Stimulated activated CD4-positive, alpha-beta T cell treated with anti-CD3 and anti-CD28 coated beads, Interleukin-12 subunit alpha, Interleukin-12 subunit beta, amount 100 ng/mL, for 48 hours (primary cell): ENCODE measurements at places on chromosomes 1 and 21.

- no peak for DNase-seq
These were observed 59.6 kb downstream of the RPS6KC1 start for GRCh38 chr1:213110349-213111300.

DNA sequence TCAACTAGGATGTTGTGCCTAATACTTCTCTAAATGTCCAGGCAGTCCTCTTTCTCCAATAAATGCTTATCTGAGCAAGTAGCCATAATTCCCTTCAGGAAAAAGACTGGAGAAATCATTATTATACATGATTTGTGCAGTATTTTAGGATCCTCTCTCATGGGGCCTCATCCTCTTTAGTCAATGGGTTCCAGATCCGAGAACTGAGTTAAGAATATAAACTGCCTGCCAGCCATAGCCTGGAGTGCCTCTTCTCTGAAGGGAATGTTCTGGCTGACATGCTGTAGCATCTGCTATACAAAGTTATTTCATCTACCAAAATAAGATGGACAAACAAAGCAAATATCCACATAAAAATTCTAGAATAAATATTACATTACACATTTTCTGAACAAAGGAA is 334.0 kb upstream of the PRMT6 start:
- no peak for DNase-seq

- no peak for DNase-seq
These were observed 27.5 kb downstream of the LRRC8C start for GRCh38 chr1:89660224-89661061.

DNA sequence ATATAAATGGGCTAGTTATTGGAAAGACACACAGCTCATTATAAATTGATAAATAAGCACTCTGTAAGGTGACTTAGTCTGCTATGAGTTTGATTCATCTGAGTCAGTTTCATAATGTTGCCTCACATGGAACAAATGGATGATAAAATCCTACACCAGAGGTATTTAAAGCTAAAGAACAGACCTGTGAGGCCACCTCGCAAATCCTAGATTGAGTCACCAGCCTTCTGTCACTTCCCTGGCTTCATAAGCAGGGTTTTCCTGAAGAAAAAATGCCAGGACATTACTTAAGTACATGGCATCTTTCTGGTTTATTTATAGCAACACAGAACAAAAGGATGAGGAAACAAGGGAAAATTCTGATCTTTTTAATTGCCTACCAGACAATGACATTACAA is 18.4 kb downstream of the CD2 start:
- no peak for DNase-seq

- no peak for DNase-seq
These were observed 1091.6 kb upstream of the PRMT6 start for GRCh38 chr1:105964879-105965278.

GRCh38 chr1:231240883-231241735 is at the start of gene GNPAT:
TSS of gene GNPAT (plus strand) at chr1:231241212. CDS start at chr1:231241379, 167 bp downstream.
- DNase-seq, result peak; percentile 86

GRCh38 chr1:232507571-232507970 is 122.4 kb downstream of the SIPA1L2 start:
- DNase-seq, result no peak

DNA sequence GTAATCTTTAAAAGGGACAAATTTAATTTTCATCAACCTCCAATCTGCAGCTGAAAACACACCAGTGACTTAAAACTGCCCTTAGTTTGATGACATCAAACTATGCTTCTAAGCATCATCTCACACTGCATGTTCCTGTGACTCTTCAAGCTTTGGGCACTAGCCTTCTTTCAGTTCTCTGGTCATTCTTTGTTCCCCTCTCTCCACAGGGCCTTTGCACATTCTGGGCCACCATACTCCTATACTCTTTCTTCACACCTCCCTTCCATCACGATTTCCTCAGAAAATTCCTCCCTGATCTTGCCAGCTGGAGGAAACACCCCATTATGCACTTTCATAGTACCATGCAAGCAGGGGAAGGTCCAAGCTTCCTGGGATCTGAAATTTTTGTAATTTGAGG is 77.6 kb upstream of the ZNF326 start:
- no peak for DNase-seq

- no peak for DNase-seq
These were observed 7.8 kb downstream of the NUAK2 start for GRCh38 chr1:205313563-205314308.

DNA sequence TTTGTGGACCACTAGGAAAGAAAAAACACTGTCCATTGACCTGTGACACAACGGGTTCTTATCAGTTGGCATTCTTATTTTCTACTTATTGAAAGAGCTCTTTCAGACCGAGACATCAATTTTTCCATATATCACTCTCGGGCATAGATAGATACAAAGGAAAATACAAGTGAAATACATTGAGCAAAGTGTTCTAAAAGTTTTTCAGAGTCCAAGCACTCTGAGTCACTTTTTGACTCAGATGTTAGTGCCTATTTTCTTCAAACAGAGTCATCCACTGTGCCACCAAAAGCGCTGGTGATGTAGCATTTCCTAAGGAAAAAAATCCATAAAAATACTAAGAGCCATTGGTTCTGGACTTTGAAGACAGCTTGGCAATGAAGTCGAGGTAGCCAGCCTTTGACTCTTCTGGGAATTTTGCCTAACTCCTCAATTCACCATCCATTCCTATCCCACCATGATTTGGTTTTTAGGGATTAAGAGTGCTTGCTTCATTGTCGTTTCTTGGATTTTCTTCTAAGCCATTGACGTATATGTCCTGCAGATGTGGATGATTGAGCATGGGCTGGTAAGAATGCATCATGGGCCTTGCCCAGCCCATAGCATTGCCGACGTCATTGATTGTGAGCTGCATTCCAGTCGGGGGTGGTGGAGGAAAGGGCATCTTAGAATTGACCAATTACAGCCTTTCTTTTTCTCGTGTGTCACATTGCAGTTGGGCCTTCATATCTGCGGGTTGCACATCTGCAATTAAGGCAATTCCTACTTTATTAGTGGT is 10.6 kb downstream of the GALNT2 start:
- no peak for DNase-seq

DNA sequence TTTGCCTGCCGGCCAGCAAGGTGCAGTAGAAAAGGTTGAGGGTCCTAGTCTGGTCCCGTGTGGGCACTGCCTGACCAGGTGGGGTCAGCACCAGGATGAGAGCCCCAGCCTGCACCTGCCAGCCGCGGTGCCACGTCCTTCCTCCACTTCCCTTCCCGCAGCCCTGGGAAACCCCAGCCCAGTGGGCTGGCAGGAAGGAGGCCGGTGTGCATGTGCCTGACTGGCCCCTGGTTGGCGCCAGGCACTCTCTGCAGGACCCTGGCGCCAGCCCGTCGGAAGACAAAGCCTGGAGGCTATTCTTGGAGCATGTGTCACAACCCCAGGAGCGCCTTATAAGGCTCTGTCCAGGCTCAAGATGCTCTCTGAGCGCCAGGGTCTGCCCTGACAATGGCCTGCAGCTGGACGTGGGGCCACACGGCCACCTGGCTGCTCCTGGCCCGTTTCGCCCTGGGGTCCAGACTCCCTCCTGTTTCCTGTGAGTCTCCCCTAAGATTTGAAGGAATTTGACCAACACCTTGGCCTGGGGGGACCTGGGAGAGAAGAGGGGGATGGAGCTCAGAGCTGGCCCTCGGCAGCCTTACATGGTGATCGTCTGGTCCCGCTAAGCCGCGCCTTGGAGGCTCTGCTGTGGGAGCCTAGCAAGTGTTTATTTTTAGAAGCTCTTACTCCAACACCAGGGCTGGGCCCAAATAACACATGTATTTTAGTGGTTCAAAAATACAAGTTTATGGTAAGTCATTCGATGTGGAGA is 31.9 kb upstream of the POFUT2 start:
- no peak for DNase-seq

GRCh38 chr1:13749543-13750341 is 49.8 kb downstream of the PRDM2 start:
- DNase-seq, result peak; percentile 24

GRCh38 chr21:38734646-38735365 is 70.9 kb upstream of the ETS2 start:
- DNase-seq, result no peak

- no peak for DNase-seq
These were observed 284.5 kb downstream of the PTPRU start for GRCh38 chr1:29520571-29521437.

- DNase-seq, result no peak
These were observed 26.9 kb downstream of the H6PD start for GRCh38 chr1:9261496-9261895.
